ENCODE measurements at places on chromosomes 2 and 18.

GRCh38 chr2:213757525-213757924, 473.3 kb downstream of the SPAG16 start:
- no peak for DNase-seq

DNA sequence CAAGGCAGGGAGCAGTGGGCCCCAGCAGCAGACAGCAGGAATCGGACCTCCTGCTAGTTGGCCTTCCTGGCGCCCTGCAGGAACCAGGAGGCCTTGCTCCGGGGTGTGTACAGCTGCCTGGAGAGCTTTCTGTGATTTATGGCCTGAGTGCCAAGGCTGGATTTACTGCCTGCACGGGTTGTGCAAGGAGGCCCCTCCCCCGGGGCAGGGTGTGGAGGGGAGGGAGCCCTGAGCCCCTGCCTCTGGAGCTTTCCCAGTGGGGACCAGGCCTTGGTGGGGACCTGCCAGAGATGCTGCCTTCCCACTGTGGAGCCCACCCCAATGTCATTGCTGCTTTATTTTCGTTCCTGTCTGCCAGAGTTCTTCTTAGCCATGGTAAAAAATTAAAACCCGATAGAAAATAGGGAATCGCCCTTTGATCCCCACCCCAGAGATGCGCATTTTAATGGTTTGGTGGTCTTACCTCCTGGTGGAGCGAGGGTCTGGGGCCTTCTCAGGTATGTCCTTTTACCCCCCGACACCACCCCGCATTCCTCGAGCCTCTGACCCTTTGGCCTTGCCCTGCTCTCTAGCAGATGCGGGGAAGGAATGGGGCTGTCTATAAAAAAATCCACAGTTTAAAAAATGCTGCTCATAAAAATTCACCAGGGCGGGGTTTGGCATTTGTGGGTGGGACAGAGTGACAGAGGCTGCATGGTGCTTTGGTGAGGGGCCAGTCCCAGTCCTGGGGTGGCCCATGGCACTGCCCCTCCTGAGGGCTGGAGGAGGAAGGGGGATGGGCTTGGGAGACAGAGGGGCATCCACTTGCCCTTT, 6.9 kb upstream of the RALB start:
- no peak for DNase-seq

- no peak for DNase-seq
Observed at GRCh38 chr2:1739961-1740715, 4.2 kb downstream of the PXDN start.

DNA sequence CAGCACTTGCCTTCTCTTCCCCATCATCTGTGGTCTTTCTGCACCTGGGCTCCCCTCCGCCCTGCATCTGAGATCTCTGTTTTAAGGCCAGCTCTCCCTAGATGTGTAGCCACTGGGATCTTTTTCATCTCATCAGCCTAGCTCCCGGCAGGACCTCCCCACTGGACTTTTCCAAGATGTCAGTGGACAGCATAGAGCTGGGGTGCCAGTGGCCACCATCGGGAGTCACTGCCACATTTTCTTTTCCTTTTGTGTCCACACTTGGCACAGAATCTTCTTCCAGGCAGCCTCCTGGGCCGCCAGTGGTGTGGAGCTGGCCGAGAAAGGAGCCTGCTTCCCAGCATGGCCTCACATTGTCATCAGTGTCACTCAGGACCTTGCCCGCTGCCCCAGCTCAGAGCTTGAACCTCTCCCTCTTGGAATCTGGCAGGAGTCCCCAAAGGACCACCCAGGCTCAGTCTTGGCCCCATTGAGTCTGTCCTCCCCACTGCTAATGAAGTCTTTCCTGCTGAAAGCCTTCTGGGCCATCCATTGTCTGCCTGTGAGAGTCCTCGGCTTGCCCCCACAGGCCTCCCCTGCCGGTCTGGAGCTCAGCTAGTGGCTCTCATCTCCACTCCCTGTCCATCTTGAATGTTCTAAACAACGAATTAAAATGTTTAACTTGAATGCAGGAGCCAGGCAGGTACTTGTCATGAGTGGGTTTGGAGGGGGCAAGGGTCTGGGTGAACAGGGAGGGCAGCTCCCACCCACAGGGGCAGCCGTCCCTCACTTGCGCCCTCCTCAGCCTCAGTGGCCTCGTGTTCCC, 324.4 kb downstream of the GBX2 start:
- no peak for DNase-seq

- DNase-seq, result no peak
Observed at GRCh38 chr2:46703588-46703987, 212.0 kb downstream of the MCFD2 start.

GRCh38 chr2:72940786-72941185, 23.5 kb downstream of the EMX1 start:
- no peak for DNase-seq

- no peak for DNase-seq
Observed at GRCh38 chr2:78202986-78203670, 681.0 kb upstream of the LRRTM4 start.

DNA sequence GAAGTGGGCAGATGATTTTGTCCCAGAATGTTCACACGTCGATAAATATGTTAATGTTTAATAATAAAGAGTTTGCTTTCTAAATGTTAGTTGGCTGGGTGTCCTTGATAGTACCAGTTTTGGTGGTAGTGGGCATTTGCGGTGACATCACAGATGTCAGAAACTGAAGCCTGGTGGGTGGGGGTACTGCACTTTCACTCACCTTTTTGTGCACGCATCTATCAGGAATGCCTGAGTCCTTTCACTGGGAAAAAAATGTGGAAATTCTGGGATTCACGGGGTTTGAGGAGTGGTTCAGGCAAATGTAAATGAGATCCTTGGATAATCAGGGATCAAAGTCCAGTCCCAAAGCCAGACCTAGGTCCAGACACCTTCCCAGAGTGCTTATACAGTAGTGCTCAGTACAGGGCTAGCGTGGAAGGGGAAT, 3.2 kb downstream of the EPAS1 start:
- DNase-seq, result no peak

Data from NCI-H1105 (cell line).